ENCODE measurements at places on chromosomes 12 and 14. TPM values are rescaled to one million over a fixed set of nuclear protein-coding genes. Genes with fewer than 3 reads are reported as not detected.

CPNE6 gene
- not detected for total RNA-seq

GLIPR1L2 gene
- total RNA-seq, result 0.20 TPM

HNRNPA1 gene
- 1,522 TPM for total RNA-seq

SLC8A3 gene
- not detected for total RNA-seq

PLD4 gene
- total RNA-seq, result 0.06 TPM

RDH11 gene
- total RNA-seq, result 50.5 TPM

KLRK1 gene
- total RNA-seq, result not detected

OAS2 gene
- 0.10 TPM for total RNA-seq

IL22 gene
- not detected for total RNA-seq

ITGA7 gene
- 1.3 TPM for total RNA-seq

CLEC7A gene
- total RNA-seq, result not detected

ANG gene
- total RNA-seq, result 12.2 TPM

KCNC2 gene
- total RNA-seq, result not detected

FAM222A gene
- 4.6 TPM for total RNA-seq

KRT78 gene
- 0.10 TPM for total RNA-seq

MMP19 gene
- total RNA-seq, result 0.38 TPM

ZDHHC22 gene
- 0.29 TPM for total RNA-seq

ATP23 gene
- total RNA-seq, result 5.2 TPM

GLT8D2 gene
- 0.23 TPM for total RNA-seq

AP5M1 gene
- total RNA-seq, result 19.7 TPM

FAM186B gene
- 0.11 TPM for total RNA-seq

RERGL gene
- not detected for total RNA-seq

METTL25 gene
- 2.6 TPM for total RNA-seq

RPL10L gene
- not detected for total RNA-seq

P2RX7 gene
- total RNA-seq, result not detected

PTGER2 gene
- total RNA-seq, result 3.8 TPM

KRT7 gene
- 6,056 TPM for total RNA-seq

RNU4-1 gene
- not detected for total RNA-seq

MAGOHB gene
- 48.1 TPM for total RNA-seq

KRT80 gene
- total RNA-seq, result 38.9 TPM

LRRK2 gene
- total RNA-seq, result 1.5 TPM

TGFB3 gene
- 0.73 TPM for total RNA-seq

FAM90A1 gene
- 0.16 TPM for total RNA-seq

GALNT4 gene
- 12.9 TPM for total RNA-seq

FGF6 gene
- total RNA-seq, result not detected

DEGS2 gene
- total RNA-seq, result 2.1 TPM

LTBP2 gene
- 10.0 TPM for total RNA-seq

FGF23 gene
- not detected for total RNA-seq

SOX5 gene
- total RNA-seq, result not detected

C1QL4 gene
- total RNA-seq, result 8.0 TPM

IQSEC3 gene
- total RNA-seq, result 0.05 TPM

MTA1 gene
- total RNA-seq, result 51.3 TPM

LMO3 gene
- total RNA-seq, result not detected

ARHGEF40 gene
- total RNA-seq, result 8.9 TPM

GPR84 gene
- not detected for total RNA-seq

MRPL42 gene
- total RNA-seq, result 39.7 TPM

AKAP3 gene
- total RNA-seq, result 0.08 TPM

LRP1-AS gene
- total RNA-seq, result not detected

DPPA3 gene
- not detected for total RNA-seq

SERPINA3 gene
- total RNA-seq, result 13.2 TPM

Data from A549 treated with AZD2906 at 1 μM for 4 hours (cell line).